ENCODE measurements at places on chromosomes 4 and X.

GRCh38 chr4:45453258-45453853 lies 670.5 kb downstream of the GABRG1 start:
- no peak for DNase-seq

GRCh38 chrX:74519870-74520269 lies 94.6 kb downstream of the RLIM start:
- DNase-seq, result no peak

GRCh38 chr4:4598851-4599411 lies 57.1 kb upstream of the STX18 start:
- DNase-seq, result no peak

DNA sequence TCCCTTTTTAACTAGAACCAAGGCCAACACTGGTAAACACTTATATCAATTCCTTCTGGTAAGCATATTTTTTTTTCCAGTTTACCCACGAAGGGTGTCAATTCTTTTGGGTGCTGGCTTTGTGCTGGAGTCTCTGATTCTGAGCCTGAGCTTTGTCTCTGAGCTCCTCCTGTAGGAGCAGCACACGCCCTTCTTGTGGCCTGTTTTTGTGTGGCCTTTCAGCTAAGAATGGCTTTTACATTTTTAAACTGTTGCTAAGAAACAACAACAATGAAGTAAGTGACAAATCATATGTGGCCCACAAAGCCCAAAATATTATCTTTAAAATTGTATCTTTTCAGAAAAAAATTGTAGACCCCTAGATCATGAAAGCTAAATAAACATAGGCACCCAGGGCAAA lies 98.0 kb upstream of the TBC1D9 start:
- no peak for DNase-seq

DNA sequence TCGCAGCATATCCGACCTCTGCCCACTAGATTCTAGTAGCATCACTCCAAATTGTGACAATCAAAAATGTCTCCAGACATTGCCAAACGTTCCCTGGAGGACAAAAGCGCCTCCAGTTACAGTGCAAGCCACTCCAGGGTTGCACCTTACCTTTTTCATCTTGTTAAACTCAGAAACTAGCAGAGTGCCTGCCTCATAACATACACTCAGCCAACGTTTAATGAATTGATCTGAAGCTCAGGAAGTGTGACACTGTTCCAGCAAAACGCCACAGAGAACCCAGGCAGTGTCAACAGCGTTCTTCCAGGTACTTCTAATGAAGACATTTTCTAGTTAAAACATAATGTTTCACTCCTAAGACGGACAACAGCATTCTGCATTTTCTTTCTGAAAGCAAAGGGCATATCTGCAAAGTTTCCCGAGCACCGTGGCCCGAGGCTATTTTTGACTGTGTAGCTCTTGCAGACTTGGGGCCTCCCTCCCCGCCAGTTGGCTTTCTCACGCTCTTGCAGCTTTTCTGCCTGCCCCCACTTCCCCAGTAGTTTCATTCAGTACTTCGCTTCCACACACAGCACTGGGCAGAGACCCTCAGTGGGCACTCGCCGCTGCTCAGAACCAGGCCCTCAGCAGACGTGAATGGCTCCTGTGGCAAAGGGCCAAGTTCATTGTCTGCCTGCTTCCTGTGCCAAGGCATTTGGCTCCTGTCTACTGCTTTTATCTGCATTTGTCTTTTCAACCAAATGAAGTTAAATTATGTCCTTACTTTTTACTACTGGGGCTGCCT lies 133.4 kb upstream of the TTC29 start:
- no peak for DNase-seq

GRCh38 chr4:185011408-185011807 lies 6.9 kb upstream of the HELT start:
- no peak for DNase-seq

DNA sequence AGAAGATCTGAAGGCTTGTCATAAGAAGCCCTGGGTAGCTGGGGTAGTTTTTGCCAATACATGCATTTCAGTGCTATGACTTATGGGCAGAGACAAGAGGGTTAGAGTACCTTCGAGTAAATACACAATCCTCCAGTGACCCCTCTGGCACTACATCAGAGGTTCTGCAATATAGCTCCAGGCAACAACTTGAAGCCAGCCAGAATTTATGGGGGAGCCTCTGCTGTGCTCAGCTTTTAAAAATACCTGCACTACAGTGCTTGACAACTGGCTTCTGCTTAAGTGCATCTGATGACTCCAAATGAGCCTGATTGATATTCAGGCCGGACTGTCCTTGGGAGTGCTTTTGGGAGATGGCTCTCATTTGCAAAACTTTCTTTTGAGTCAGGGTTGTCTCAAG lies 44.9 kb upstream of the SMAD1 start:
- DNase-seq, result no peak

DNA sequence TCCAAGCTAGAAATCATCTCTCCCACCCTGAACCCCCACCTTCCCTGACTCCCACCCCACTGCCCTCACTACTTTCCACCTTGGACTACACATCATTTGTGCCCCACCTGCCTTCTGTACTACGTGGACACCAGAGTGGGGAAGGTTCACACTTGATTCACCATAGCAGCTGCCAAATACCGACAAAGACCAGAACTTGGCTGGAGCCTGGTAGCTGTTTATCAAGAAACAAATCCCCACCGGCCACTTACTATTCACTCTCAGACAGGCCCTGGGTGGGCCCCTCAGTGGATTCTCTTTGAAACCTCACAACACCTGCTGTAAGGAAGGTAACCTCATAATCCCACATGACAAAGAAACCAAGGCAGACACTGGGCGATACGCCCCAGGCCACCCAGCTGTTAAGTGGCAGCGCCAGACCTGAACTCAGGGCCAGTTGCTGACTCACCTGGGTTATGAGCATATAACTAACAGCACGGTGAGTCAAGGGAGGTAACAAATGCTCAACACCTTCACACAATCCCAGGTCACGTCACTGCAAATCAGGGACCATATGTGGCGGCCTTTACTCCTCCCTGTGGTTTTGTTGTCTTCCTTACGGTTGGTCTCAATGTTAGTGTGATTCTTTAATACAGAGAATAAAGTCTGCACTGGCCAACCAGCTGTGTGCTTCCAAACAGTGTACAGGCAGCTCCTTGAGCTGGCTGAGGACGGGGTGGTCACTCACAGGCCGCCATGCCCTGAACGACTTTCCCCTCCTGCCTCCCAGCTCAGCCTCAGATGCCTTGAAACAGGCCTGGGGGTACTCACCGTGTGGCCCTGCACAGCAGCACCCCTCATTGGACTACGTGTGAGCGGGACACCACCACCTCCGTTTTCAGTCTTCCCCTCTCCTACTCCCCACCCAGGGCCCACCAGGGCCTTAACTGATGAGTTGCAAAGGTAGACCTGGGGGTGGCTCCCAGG lies 7.5 kb downstream of the WDR1 start:
- no peak for DNase-seq

DNA sequence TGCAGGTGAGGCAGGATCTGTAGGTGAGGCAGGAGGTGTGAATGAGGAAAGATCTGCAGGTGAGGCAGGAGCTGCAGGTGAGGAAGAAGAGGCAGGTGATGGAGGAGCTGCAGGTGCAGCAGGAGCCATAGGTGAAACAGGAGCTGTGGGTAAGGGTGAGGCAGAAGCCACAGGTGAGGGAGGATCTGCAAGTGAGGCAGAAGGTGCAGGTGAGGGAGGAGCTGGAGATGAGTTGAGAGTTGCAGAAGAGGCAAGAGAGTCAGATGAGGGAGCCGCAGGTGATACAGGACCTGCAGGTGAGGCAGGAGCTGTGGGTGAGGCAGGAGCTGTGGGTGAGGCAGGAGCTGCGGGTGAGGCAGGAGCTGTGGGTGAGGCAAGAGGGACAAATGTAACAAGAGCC lies 27.1 kb upstream of the PNMA3 start:
- no peak for DNase-seq

DNA sequence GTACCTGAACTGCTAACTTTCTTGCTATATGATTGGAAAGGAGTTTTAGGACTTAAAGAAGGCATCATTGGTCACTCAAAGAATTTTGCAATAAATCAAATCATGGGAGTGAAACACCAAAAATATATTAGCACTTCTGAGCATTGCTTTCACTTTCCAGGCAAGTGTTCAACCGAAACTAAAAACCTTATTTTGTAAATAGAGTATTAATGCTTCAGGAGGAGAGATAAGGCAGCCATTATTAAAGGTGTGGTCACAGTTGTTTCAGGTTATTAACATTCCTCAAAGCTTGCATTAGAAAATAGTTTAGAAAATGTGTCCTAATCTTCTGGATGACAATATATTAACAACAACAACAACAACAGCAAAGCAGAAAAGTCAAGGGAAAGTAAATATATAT lies 92.3 kb upstream of the TLL1 start:
- DNase-seq, result no peak

DNA sequence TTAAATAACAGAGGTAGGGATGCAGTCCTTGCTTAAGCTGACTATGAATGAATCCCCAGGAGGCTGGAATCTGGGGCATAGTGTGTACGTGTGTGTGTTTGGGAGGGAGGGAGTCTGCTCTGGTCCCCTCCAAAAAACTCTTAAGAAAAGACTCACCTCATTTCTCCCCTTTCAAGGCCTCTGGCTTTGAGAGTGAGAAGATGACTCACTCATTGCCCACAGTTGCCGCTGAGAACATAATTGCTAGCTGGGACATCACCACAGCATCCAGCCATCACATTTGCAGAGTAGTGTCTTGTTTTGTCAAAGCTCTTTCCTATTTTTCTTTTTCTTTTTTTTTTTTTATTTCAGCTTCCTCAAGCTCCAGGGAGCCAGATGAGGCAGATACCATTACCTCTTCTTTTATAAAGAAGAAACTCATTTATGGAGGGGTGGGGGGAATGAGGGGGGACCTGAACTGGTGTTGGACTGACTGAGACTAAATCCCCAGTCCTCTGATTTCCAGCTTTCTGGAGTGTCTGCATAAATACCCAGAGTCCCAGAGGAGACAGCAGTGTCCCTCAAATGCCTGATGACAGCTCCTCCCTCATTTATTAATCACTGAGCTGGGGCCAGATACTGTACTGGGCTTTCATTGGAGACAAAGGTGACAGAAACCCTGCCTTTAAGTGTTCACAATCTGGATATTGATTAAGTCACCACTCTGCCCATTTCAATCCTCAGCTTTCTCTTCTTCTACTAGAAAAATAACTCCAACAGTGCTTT lies 61.9 kb upstream of the LAS1L start:
- peak; percentile 22 for DNase-seq

- no peak for DNase-seq
These were observed 189.1 kb downstream of the SPCS3 start for GRCh38 chr4:176508780-176509331.

DNA sequence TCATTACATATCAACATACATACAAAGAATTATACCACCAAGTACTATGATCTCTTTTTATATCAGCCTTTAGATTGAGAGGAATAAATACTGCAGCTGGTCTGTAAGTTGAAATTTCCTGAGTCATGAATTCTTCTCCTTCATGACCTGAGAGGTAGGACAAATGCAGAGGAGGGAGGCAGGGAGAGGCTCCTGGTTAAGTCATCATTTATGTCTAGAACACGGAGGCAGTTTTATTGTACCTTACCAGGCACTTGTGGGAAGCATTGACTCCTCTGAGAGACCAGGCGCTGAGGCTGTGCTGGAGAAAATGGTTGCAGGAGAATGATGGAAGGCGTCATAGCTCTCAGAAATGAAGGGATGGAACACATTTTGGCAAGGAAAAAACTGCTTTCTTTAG lies 12.5 kb upstream of the CASK start:
- no peak for DNase-seq

- DNase-seq, result no peak
These were observed 46.9 kb upstream of the SYTL5 start for GRCh38 chrX:37959212-37960021.

DNA sequence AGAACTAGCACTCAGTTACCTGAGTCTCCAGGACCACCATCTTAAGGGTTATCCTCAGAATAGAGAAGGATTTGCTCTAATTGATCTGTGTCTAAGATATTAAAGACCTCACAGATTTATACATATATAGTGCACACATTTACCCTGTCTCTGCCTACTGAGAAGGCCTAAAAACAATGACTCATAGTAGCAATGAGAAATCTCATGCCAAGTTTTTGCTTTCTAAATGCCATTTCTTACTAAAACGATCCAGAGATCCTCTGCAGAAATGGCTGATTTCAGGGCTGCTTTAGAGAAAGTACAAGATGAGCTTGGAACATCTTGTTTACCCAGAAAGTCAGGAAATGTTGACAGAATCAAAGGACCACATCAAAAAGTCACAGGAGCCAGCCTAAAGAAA lies 79.1 kb upstream of the INPP4B start:
- DNase-seq, result no peak

DNA sequence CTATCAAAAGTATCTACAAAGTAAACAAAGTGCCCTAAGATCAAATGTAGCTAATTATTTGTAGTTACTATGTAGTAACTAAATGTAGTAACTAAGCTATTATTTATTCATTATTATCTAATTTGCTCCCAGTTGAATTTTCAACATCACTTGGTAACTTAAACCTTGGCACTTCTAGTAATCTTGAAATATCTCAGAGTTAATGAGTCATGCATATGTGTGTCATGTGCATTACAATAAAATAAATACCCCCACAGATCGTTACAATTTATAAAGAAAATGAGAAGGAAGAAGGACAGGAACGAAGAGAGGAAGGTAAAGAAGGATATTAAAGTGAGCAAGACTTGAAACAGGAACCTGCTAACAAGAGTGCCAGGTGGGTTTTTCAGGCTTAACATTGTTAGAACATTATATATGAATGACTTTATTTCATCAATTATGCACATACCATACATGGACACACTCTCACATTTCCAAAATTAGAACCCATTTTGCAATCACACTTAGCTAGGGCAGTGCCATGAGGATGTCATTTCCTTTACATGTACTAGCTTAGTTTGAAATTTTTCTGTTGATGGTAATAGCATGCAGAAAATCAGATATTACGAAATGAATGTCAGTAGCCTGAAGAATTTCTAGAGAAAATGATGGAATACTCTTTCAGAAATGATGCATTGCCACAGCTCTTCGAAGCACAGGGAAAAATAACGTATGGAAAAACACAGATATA lies 1670.4 kb upstream of the AGA start:
- no peak for DNase-seq

- no peak for DNase-seq
These were observed 9.9 kb downstream of the FHL1 start for GRCh38 chrX:136157187-136157586.

DNA sequence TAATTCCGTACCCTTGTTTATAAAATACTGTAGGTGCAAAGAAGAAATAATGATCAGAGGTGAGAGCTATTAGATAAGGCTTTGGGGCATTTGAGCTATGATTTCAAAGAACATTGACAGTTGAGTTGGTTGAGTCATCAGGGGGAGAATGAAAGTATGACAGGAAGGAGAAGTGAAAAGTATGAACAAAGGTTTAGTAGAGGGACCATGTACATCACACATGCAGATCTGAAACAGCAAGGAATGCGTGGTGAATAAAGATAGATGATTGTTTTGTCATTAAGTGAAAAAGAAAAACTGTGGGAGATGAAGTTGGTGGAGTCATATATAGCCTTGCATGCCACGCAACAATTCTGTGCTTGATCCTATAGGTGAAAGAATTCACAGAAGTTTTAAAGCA lies 163.1 kb downstream of the ARAP2 start:
- no peak for DNase-seq

Data from stimulated activated CD4-positive, alpha-beta T cell treated with anti-CD3 and anti-CD28 coated beads, Interleukin-12 subunit alpha, Interleukin-12 subunit beta, amount 100 ng/mL, for 48 hours (primary cell).